Right atrium auricular region (tissue), 2 donors: ENCODE measurements at places on chromosomes 4 and X.

DNA sequence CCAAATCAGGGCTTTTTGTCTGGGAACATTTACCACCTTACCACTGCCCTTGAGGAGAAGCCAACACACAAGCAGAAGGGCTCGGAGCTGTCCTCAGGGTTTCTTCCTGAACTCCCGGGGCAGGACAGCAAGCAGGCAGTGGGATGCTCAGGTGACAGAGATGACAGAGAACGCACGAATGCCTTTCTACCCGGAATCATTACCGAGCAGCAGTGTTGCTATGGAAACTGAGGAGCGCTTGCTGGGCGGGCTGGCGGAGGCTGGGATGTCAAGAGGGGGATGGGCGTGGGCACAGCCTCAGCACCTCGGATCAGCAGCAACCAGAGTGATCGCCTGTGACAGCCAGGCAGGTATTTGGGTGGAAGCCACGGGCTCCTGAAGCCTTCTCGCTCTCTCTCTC lies 17.8 kb downstream of the SSR4 start:
- no peak for DNase-seq

DNA sequence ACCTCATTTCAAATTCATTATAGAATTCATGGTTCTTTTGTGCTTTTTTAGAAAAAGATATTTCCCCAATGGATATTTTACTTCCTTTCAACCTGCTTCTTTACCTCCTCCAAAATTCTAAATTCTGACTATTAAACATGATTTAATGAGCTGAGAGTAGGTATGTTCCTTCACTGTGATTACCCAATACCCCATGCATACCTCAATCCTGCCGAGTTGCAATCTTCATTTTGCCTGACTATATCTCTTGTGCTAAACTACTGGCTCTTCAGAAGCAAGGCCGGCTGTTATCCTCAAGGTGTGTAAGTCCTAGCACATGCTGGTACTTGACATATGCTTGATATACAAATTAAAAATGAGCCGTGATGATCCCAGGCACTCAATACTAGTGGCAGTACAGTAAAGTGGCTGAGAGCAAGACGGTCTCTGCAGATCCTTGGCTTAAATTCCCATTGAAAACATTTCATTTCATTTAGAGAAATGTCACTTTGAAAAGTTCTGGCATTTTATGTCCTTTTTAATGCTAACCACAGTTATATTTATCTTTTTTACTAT lies 320.4 kb downstream of the KCNIP4 start:
- DNase-seq, result no peak

DNA sequence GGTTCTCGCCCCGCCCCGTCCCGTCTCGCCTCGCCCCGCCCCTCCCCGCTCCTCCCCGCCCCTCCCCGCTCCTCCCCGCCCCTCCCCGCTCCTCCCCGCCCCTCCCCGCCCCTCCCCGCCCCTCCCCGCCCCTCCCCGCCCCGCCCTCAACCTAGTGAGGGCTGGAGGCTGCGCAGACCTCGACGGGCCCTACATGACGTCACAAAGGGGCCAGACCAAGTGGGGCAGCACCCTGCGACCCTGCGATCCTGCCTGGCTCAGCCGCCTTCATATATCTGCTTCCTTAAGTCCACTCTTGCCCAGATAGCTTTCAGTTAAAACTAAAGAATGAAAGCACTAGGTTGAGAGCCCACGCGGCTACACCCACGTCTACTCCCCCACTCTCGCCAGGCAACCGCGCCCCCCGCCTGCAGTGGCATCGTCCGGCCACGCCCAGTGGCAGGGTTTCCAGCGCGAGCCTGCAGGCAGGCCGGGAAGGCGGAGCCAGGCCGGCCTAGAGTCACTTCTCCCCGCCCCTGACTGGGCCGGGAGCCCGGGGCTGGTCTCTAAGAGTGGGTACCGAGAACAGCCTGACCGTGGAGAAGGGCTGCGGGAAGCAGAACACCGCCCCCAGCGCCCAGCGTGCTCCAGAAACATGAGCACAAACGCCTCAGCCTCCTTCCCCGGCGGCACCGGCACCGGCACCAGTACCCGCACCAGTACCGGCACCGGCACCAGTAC lies 1.5 kb upstream of the MAOA start:
- peak; percentile 91 for DNase-seq

DNA sequence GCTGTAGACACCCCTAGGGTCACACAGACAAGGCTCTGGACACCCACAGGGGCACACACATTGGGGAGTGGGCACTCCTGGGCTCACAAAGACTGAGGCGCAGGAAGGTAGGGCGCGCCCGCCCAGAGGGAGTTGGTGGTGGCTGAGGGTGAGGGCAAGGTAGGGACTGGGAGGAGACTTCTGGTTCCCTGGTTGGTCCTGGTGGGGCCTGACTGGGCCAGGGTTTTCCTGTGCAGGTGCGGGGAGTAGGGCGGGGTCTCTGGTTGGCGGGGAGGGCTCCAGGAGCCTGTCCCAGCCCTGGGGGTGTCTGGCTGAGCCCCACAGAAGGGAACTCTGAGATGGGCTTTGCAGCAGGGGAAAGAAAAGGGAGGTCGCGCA lies 6.7 kb upstream of the WAS start:
- DNase-seq, result no peak

- no peak for DNase-seq
These were observed 210.4 kb upstream of the GALNTL6 start for GRCh38 chr4:171602638-171603355.

GRCh38 chr4:162871990-162872389 lies 294.7 kb downstream of the NAF1 start:
- DNase-seq, result no peak

DNA sequence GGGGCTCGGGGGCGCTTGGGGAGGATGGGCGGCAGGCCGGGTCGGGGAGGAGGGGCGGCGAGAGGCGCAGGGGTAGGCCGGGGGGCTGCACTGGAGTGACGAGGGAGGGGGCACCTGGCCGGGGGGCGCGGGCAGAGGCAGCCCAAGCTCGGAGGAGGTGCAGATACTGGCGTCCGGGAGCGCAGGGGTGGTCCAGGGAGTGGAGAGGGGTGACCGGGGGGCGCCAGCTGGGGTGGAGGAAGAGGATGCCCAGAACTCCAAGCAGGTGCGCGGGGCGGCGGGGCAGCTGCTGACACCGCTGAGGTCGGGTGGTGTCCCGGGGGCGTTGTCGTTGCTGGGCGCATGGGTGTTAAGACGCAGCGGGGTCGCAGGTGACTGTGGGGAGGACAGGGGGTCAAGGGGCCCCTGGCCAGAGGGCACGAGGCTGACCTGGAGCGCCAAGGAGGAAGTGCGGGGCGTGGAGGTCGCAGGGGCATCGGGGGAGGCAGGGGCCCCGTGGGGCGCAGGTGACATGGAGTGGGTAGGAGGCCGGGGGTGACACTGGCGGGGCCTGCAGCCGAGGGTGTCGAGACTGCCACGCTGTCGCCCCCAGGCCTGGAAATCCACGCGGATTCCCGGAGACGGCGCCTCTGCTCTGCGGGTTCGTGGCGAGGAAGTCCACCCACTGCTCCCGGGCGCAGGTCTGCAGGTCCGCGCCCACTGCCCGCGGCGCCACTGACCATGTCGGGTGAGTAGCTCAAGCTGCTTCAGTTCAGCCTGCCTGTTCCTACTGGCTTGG lies 928 bp downstream of the GYG2 start:
- no peak for DNase-seq

- no peak for DNase-seq
These were observed 332.1 kb downstream of the PABPC4L start for GRCh38 chr4:133869486-133869885.

DNA sequence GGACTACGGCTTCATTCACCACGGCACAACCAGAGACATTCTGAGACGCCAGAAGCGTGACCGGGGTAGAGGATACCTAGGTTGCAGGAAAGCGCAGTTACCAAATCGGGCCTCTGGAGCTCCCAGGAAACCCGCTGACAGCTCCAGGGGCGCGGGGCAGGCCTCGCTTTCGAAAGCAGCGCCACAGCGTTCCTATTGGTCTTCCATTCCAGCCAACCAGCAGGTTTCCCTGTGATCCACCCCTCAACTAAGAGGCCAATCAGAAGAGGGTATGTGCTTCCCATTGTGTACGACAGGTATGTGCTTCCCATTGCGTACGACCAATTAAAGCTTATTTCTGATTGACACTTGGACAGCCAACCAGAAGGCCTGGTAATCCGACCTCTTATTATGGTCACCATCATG lies 14.9 kb downstream of the SNX12 start:
- no peak for DNase-seq

DNA sequence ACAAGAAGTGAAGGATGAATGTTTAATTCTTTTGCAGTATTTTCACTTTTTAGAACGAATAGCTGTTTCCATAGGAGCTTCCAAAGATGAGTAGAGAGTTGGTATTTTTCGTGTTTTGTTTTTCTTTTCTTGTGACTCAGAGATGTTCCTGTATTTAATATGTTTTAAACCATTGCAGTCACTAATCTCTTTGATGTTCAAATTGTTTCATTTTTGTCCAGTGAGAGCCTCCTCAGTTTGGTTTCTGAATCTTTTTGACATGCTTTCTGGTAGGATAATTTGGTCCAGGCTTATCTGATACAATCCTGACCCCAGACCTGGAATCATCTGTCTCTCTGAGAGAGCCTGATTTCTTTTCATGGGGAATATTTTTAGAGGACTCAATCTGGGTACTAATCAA lies 41.6 kb downstream of the BEX3 start:
- no peak for DNase-seq

- DNase-seq, result no peak
These were observed 89.1 kb upstream of the CLNK start for GRCh38 chr4:10773656-10774055.

DNA sequence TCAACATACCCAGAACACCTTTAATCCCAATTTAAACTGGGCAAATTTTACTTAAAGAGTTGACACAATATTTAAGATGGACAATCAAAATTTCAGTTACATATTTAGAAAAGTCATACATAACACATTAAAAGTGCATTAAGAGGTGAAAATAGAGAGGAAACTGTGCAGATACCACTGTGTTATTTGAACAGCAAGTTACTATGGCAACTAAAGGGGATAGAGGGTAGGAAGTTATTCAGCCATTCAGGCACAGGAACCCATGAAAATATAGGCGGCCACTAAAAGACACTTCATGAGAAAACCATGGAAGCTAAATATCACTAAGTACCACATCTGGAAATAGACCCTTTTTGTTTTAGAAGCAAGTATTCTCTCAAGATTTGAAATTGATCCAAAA lies 75.1 kb downstream of the PDGFC start:
- DNase-seq, result no peak

DNA sequence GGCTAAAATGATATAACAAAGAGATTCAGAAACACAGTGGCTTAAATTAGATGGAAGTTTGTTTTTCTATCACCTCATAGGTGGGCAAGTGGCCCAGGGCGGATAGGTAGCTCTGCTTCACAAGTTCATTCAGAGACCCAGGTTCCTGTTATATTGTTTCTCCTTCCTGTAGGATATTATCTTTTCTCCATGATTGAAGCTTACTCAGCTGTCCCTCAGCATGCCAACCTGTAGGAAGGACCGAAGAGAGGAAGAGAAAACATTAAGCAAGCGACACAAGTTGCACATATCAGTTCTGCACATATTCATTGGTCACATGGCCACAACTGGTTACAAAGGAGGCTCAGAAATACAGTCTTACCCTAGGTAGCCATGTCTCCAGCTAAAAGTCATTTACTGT lies 6.9 kb downstream of the KLHL5 start:
- DNase-seq, result no peak

DNA sequence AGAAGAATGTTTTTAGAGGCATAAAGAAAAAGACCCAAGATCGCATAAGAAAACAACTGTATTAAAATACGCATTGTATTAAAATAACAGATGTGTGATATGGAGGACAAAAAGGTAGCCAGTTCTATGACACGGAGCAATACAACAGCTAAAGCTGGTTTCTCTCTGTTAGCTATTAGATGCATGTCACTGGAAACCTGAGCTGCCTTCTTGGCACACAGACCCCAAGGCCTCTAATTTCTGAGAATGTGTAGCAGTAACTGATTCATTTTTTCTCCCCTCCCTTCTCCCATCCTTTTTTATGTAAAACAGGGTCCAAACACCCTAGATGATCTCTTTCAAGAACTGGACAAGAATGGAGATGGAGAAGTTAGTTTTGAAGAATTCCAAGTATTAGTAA lies 4.1 kb downstream of the S100G start:
- no peak for DNase-seq
